ENCODE measurements at places on chromosomes 1 and 21.

GRCh38 chr1:203044546-203045250 lies 18.4 kb downstream of the PPFIA4 start:
- DNase-seq = no peak

DNA sequence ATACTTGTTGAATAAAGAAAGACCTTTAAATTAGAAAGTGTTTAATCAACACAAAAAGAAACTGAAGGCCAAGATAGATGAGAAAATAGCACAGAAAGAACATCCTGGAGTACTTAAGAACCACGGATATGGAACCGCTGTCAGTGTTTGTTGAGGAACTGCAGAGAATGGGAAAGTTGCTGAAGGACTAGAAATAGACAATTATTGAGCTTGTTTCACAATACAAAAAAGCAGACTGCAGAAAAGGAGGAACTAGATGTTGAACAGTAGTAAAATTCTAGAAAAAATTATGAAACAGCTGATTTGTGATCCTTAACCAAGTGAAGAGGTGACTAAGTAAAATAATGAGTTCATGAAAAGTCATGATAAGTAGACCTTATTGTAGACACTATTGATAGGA lies 29.7 kb downstream of the MYSM1 start:
- no peak for DNase-seq

DNA sequence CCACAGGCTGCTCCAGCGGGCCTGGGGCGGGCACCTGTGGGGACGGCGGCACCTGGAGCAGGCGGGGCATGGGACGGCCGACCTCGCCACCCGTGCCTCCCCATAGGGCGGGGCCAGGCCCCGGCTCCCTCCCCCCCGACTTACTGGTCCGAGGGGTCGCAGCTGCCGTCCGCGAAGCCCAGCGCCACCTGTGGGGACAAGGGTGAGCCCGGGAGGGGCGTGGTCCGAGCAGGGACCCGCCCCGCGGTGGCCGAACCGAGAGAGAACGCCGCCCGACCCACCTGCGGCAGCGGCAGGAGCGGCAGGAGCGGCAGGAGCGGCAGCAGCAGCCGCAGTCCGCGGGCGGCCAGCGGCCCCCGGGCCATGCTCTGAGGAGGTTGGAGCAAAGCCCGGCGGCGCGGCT lies at the start of gene TMEM52:
Gene TMEM52, minus strand, starts transcription at position 379 of the 403 bp plus-strand sequence. Its CDS starts 14 bp downstream, at position 365.
- no peak for DNase-seq

- no peak for DNase-seq
Measured at GRCh38 chr1:54404939-54405897, 976 bp downstream of the SSBP3 start.
